ENCODE measurements at places on chromosomes 7 and 10.

- DNase-seq: no peak
Observed at GRCh38 chr7:5064391-5065106, 18.9 kb downstream of the RBAK start.

GRCh38 chr10:112250555-112250954, 32.6 kb upstream of the TECTB start:
- peak; percentile 61 for DNase-seq

DNA sequence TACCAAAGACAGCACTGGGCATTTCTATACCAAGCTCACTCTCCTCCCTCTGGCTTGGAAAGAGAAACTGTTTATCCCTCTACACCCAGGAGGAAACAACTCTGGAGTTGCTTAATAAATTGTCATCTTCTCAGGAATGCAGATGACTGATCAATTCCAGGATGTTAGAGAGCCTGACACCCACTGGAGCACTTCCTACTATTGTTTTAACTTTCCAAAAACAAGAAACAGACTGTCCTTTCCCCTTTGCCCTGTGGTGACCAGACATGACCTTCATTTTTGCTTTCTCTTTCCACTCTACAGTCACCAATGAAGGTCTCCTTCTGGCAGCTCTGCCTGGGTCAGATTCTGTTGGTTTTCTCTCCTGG, 19.6 kb downstream of the GIMAP4 start:
- no peak for DNase-seq

DNA sequence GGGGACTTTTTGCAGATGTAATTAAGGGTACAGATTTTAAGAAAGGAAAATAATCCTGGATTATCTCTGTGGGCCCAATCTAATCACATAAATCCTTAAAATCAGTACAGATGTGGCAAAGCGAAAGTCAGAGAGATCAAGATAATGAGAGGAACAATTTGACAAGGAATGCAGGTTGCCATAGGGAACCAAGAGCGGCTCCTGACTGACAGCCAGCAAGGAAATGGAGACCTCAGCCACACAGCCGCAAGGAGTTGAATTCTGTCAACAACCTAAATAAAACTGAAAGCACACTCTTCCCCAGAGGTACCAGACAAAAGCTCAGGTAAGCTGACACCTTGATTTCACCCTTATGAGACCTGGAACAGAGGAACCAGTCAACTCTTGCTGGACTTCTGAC, 3.4 kb upstream of the PNPLA8 start:
- no peak for DNase-seq

DNA sequence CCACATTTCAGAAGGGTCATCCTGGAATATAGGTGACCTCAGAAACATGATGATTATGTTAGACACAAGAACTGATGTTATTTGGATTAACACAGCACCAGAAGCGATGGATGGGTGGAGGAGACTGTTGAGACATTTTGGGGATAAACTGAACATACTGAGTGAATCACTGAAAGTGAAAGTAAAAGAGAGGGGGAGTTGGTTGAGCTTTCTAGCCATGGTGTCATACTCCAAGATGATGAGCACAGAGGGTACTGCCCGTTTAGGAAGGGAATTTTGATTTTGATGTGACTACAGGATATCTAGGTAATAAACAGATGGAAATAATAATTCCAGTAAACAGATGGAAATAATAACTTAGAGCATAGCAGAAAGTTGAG, 248.0 kb upstream of the NPY start:
- no peak for DNase-seq

DNA sequence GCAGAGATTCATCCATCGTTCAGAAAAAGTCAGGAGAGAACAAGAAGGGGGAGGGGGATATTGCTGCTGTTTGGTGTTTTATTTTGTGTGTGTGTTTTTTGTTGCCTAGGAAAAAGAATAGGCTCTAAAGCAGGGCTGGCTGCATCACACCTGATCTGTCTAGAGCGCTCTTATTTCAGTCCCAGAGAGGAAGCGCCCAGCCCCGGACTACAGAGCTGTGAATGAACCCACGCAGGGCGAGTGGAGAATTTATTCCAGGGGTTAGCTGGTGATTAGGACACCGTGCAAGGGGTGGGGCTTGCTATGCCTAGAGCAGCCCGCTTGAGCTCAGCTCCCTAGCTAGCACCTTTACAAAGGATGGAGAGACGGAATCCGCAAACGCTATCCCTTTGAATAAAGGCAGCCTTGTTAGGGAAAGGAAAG, 621 bp upstream of the FAM13C start:
- no peak for DNase-seq

- no peak for DNase-seq
Observed at GRCh38 chr7:6647080-6647479, 10.0 kb downstream of the ZNF316 start.
